ENCODE measurements at places on chromosomes 6 and 20.

DNA sequence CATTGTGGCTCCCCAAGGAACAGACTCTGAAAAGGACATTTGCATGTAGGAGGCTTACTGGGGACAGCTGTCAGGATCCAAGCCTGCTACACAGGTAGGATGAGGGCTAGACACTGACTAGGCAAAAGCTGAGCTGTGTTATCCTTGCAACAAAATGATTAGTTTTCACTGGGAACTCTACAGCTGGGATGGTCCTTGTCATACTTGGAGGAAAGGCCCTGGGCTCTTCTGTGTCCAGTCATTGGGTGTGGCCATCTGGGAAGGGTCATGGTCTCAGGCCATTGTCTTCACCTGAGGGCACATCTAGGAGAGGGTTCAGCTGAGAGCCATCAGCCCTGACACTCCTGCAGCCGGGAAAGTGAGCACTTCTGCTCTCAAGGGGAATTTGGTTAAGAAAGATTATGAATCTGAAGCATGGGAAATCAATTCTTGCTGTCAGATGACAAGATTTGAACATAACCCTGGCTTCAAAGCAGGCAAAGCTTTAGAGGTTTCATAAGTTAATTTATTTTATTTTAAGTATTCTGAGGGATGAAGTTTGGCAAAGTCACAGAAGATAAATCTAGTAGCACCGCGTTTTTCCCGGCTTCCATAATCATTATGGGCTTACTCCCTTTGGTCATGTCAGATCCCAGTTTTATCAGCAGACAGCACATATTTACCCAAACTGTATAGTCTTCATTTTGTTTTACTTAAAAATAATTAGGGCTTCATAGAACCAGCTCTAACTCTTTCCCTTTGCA, 78.4 kb upstream of the SLC22A23 start:
- DNase-seq, result no peak

- no peak for DNase-seq
These were observed 22.1 kb upstream of the TRDN start for GRCh38 chr6:123658848-123659247.

GRCh38 chr6:117265410-117266256, at the start of gene VGLL2:
TSS of gene VGLL2 (plus strand) at chr6:117265558. CDS start at chr6:117265764, 206 bp downstream.
- DNase-seq, result peak; percentile 57

GRCh38 chr20:34089655-34090345, 22.2 kb downstream of the EIF2S2 start:
- DNase-seq, result no peak

DNA sequence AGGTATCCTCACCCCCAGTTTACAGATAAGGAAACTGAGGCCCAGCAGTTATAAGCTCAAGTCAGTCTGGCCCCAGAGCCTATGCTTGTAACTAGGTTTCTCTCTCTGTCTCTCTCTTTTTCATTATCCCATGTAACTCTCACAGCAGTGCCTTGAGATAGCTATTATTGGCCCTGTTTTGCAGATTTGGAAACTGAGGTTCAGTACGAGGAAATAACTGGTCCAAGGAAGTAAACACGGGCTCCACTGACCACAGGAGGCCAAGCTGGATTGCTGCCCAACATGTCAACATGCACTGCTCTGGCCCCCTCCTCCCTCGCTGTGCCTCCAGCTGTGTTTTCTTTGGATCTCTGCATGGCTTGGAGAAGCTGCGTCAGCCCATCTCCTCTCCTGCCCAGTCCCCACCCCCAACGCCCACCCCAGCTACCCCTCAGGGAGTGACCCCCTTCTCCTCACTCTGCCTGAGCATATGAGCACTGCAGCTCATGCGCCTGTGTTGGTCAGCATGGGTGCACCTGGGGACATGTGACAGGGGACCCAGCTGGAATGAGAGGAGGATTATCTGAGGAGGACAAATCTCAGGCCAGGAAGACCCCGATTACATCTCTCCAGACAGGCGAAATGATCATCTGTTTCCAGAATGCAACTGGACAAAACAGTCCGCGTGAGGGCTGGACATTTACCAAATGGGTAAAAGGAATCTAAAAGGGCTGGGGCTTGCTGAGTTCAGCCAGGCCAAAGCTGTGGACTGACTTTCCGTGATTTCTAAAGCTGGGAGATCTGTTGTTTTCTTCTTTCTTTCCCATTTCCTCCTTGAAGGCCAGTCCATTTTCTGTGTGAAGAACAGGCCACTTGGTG, 7.8 kb upstream of the PLTP start:
- DNase-seq, result peak; percentile 33

GRCh38 chr20:63158845-63159244, 57.1 kb downstream of the YTHDF1 start:
- no peak for DNase-seq

Measured in EL (cell line).